ENCODE measurements at places on chromosomes 4 and X.

- DNase-seq = no peak
These were observed 66.8 kb upstream of the UCP1 start for GRCh38 chr4:140635606-140636005.

GRCh38 chr4:157702831-157703230, 470.0 kb downstream of the GASK1B start:
- no peak for DNase-seq

DNA sequence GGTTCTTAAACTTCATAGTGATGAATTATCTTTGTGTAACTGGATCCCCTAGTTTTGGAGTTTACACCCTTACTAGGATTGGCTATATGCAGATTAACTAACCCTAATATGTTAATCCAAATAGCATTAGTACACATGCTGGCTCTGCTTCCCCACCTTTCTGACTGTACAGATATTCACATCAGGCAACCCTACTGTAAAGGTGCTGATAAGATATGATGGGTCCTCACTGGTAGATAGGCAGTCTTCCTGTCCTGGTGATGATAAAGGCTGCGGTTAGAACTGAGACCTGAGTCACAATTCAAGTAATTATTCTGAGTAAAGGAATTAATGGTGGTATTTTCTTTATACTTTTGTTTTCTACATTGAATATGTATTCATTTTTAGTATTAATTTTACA, 118.6 kb downstream of the COL4A5 start:
- no peak for DNase-seq

DNA sequence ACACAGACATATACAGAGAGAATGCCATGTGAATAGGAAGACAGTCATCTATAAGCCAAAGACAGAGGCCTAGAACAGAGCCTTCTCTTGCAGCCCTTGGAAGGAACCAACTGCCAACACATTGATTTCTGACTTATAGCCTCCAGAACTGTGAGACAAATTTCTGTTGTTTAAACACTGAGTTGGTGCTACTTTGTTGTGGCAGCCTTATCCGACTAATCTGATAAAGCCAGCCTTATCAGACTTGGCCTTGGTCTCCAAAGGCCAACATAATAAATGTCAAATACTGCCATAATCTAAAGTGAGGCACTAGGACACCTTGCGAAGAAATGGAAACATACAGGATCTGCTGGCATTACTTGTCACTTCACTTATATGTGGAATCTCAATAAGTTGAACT, 24.3 kb upstream of the PRDX4 start:
- DNase-seq = no peak

- DNase-seq = peak; percentile 83
These were observed at the start of gene SLC25A5 for GRCh38 chrX:119467842-119468550. SLC25A5 (plus strand) TSS chrX:119468444; CDS start chrX:119468516, 72 bp downstream.

DNA sequence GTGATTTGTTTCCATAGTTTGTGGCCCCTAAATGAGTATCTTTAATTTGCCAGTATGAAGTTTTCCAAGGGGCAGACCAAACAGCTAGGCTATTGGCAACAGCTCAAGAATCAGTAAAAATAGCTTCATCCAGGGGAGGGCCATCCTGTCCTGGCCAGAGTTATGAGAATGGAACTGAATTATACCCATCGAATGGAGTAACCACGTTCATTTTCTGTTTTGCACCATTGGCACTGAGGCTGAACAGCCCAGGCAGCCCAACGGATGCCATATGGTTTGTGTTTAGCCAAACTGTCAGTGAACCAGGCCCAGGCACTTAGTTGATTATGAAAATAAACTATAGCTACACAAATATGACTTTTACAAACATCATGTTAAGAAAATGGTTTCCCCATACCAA, 17.7 kb upstream of the ASB5 start:
- no peak for DNase-seq

GRCh38 chrX:101619364-101619763, 1.6 kb upstream of the ARMCX6 start:
- DNase-seq = no peak

DNA sequence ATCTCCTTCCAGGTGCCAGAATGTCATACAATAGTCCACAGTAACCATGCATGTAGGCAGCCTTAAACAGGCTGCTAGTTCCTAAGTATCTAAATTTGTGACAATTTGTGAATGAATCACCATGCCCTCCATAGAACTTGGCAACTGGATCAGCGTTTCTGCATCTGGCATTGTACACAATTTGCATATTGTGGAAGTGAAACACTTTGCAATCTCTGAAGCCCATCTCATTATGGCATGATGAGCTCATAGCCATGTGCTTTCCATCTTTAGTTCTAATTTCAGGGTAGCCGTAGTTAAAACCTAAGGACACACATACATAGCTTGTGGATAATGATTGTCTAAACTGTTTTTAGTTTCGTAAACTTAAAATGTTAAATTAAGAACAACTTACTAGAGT, 573.6 kb downstream of the PPP4R3C start:
- DNase-seq = no peak

DNA sequence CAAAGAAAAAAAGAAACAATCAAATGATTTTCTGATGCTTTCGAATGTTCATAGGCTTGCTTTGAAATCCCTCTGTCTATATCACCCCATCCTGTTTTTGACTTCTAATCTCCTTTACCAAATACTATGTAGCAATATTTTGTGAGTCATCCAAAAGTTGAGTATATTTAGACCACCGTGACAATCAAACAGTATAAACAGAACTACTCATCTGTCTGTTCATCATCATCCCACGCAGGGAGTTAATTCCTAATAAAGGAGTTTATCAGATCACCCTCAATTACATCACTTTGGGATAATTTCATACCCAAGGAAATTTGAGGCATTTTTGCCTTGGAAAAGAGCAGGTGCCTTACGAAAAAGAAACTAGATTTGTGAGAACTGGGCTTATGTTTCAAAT, 212.9 kb downstream of the CBR4 start:
- no peak for DNase-seq

- no peak for DNase-seq
These were observed 7.3 kb downstream of the SPARCL1 start for GRCh38 chr4:87521757-87522374.

- DNase-seq = no peak
These were observed 100.1 kb downstream of the CXXC4 start for GRCh38 chr4:104394406-104395167.

- DNase-seq = no peak
These were observed 71.9 kb upstream of the PHOX2B start for GRCh38 chr4:41820473-41820872.

GRCh38 chr4:48669086-48669485, 111.0 kb downstream of the FRYL start:
- DNase-seq = no peak

GRCh38 chr4:10590896-10591295, 93.7 kb downstream of the CLNK start:
- DNase-seq = no peak

DNA sequence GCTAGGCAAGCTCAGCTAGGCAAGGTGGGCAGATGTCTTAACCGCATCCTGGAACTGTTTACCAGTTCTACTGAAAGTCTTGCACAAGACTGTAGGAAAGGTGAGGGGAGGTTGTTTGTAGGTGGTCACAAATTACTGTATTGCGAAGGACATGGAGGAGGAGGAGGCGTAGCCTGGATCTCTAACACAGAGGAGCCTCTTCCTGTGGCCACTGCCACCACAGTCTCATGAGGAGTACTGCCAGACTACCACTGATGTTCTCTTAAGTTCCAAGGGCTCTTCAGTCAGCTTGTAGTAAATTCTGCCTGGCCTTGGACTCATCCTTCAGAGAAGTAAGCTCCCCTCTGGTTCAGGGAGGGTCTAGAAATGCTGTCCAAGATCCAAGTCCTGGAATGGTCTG, 258.6 kb downstream of the FAT4 start:
- DNase-seq = no peak

GRCh38 chr4:112327965-112328733, 31.0 kb downstream of the ALPK1 start:
- DNase-seq = no peak

GRCh38 chr4:149234798-149235197, 580.8 kb downstream of the IQCM start:
- DNase-seq = no peak

DNA sequence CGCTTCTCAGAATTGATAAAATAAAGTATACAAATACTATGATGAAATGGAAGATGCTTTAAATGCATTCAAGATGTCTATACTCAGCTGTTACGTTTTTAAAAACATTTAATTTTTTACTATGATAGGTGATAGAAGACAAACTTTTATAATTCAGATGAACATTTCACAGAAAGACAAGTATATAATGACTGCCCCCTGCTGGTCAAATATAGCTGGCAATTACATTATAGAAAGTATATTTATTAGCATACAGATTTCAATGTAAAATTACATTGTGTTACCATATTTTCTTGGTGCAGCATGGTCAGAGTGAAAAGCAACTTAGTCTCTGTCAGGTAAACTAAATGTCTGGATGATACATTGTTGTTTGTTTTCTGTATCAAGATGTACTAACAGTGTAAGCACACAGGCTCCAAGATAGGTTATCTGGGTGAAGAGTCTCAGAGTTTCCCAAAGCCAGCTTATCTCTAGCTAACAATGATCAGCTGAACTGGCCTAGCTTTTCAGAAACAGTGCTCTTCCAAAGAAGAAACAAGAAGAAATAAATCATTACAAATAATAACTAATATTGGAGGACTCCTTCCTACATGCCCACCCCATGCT, 54.1 kb downstream of the SRPX start:
- DNase-seq = no peak

GRCh38 chrX:87621697-87622096, 104.1 kb downstream of the KLHL4 start:
- no peak for DNase-seq

DNA sequence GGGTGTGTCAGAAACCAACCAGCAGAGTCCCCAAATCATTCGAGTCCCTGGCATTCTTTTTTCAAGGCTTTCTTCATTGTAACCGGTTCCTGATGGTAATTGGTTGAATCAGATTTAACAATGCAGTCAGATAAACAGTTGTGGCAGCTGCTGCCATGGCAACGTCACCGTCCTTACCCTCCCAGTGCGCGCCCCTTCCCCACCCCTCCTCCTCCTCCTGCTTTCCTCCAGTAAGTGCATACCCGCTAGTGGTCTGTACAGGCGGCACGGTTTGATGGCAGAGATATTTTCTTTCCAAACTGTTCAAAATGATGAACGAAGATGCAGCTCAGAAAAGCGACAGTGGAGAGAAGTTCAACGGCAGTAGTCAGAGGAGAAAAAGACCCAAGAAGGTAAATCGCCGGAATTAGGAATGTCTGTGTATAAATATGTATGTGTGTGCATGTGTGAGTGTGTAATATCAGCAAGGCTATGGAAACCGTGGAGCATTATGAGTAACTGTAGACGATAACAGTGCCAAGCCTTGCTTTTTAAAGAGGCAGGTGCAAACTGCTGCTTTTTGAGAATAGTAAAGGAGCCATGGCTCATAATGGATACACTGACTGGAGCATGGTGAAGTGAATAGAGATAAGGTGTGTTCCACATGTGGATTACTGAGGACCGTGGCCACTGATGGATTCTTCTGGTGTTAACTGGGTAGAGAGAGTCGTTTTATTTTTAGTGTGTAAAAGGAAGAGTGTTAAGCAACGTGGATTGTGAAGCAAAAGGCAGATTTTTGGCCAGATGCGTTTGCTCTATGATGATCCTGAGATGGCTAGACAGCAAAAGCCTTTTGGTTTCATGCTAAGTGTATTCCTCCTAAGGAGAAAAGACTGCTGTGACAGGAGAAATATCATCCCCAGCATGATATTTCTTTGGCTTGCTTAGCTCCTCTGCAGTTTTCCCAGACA, at the start of gene ANK2:
TSS of gene ANK2 (plus strand) at position 233 of the 950 bp plus-strand sequence. CDS start at position 309, 76 bp downstream.
- peak; percentile 89 for DNase-seq

DNA sequence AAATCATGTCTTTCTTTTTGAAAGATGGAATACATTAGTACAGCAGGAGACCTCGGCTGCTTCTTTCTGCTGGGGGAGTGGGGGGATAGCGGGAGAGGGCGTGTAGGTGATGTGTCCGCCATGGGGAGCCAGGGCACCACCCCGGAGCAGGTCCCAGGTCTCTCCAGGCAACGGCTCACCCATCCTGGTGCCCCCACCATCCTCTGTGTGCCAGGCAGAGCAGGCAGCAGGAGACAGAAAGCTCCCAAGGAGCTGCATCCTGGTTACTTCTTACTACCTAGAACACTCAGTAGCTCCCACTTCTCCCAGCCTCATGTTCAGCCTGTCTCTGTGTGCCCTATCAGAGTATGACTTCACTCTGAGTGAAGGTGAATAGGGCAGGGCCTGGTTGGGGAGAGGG, 23.6 kb downstream of the TNIP2 start:
- no peak for DNase-seq

DNA sequence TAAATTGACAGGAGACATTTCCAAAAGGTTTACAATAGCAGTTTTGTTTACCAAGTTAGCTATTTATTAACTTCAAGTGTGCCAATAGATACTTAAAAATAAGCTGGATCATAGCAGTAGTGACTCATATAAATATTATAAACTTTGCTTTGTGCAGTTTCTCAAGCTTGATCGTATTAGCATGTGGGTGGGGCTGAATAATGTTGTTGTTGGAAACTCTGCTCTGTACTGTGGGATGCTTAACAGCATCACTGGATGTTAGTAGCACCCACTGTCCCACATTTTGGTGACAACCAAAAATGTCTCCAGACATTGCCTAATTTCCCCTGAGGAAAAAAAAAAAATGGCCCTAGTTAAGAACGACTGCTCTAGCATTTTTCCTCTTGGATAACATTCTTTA, 855.2 kb upstream of the ADGRL3 start:
- DNase-seq = no peak

DNA sequence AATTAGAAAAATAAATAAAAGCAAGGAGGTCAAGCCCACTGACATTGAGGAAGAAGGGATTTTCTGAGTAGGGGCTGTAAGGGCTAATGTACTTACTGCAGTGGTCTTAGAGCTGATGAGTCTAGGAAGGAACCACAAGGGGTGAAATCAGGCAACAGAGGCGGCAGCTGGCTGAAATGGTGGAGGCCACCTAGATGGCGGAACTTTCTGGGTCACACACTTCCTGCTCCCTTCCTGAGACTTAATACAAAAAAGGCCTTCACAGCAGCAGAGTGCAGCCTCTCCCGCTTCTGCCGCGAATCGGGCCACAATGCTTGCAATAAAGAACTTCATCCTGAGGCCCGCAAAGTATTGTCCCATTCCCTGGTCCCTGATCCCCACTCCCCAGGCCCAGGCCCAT, 15.4 kb downstream of the SNX12 start:
- no peak for DNase-seq
